ENCODE measurements at places on chromosomes 7 and 10.
A peak's percentile ranks its signal among the peaks of the same experiment; 100 is the strongest.

- H3K4me3 ChIP-seq = no peak overlapping the region
- DNase-seq = no peak
- H3K36me3 ChIP-seq = peaks cover 34% of the 10 kb centered on the region
Observed at GRCh38 chr7:5388273-5388901, 35.2 kb downstream of the TNRC18 start.

DNA sequence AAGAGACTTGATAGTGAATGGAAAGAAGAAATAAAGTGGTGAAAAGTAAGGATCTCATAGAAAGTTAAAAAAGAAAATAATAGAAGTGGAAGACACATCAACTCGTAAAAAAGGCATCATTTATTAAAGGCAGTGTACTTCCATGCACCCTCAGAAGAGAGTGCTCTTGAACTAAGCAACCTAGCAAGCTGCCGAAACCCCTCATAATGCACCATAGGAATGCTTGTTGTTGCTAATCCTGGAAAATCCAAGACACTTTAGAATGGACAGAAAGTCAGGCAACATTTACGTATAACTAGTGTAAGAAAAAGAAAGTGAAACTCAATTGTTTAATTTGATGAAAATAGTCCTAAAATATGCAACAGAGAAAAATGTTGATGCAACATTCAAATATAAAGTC is 12.8 kb downstream of the TFPI2 start:
- no peak for DNase-seq
- H3K4me3 ChIP-seq = no peak overlapping the region
- H3K36me3 ChIP-seq = no peaks in the 10 kb centered on the region
- no peak overlapping the region for H3K27ac ChIP-seq
- no peaks in the 10 kb centered on the region for H3K4me1 ChIP-seq
- H3K27me3 ChIP-seq = peaks cover 2% of the 10 kb centered on the region

GRCh38 chr10:106107706-106108105 is 1056.8 kb downstream of the SORCS1 start:
- no peaks in the 10 kb centered on the region for H3K27me3 ChIP-seq
- H3K27ac ChIP-seq = no peak overlapping the region
- H3K4me1 ChIP-seq = no peaks in the 10 kb centered on the region
- no peaks in the 10 kb centered on the region for H3K36me3 ChIP-seq
- no peak overlapping the region for H3K4me3 ChIP-seq

DNA sequence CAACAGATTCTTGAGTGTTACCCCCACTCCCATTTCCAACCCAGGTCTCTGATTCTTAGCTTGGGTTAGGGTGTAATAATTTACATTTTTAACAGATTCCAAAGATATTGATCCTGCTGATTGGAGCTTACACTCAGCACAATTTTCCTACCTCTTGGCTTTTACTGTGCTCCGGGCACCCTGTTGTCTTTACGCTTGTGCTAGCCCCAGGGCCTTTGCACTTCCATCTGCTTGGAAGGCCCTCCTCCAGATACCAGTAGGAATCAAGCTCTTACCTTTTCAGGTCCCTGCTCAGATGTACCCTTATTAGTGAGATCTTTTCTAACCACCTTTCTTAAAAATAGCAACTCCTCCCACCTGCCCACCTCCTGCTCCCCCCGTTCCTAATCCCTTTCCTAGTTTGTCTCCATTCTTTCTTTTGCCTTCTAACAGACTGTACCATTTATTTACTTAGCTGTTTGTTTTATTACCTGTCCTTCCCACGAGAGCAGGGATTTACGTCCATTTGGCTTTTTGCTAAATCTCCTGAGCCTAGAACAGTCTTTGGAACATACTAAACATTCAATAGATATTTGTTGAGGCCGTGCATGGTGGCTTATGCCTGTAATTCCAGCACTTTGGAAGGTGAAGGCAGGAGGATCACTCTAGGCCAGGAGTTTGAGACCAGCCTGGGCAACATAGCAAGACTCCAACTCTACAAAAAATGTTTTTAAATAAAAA is 316.3 kb downstream of the PRPF18 start:
- DNase-seq = no peak
- H3K4me1 ChIP-seq = peaks cover 2% of the 10 kb centered on the region
- no peak overlapping the region for H3K27ac ChIP-seq
- no peaks in the 10 kb centered on the region for H3K36me3 ChIP-seq

DNA sequence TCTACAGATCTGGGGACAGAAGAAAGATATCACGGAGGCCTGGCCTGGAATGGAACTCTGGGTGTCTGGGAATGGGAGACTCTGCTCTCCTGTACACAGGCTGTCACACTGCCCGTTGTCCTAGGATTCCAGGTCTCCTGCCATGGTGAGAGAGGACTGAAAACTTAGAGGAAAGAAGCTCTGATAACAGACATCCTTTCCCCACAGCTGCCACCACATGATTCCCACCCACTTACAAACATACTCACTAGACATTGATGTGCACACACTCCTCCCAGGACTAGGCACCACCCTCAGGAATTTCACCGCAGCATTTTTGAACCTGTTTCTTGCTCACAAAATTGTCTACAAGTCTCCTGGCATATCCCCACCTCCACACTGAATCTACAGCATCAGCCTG is 5.7 kb downstream of the ZNF92 start:
- no peaks in the 10 kb centered on the region for H3K27me3 ChIP-seq
- peaks cover 59% of the 10 kb centered on the region for H3K36me3 ChIP-seq
- DNase-seq = no peak
- H3K27ac ChIP-seq = no peak overlapping the region

- peaks cover 3% of the 10 kb centered on the region for H3K27me3 ChIP-seq
- no peaks in the 10 kb centered on the region for H3K4me1 ChIP-seq
- H3K27ac ChIP-seq = no peak overlapping the region
- no peak for DNase-seq
- no peak overlapping the region for H3K4me3 ChIP-seq
Observed at GRCh38 chr7:38507384-38507783, 123.8 kb downstream of the AMPH start.

DNA sequence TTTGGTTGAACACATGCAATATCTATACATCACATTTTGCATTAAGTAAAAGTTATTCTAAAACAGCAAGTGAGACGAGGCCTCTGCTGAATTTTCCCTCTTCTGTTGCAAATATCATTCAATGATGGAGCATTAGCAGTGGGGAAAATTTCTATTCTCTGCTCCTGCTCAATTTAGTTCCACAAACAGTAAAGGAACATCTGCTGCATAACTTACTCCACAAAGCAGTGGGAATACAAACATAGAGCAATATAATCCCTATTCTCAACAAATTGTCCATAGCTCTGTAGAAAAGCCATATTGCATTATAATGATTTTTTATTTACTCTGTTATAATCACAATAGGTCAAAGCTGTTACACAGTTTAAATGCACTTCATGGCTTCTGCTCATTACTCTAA is 5.9 kb downstream of the AGR3 start:
- H3K27me3 ChIP-seq = no peaks in the 10 kb centered on the region
- no peak for DNase-seq
- H3K27ac ChIP-seq = no peak overlapping the region
- H3K4me3 ChIP-seq = no peak overlapping the region
- H3K4me1 ChIP-seq = no peaks in the 10 kb centered on the region
- H3K36me3 ChIP-seq = no peaks in the 10 kb centered on the region

GRCh38 chr10:133420028-133420427 is 4.4 kb downstream of the SPRN start:
- H3K27me3 ChIP-seq = no peaks in the 10 kb centered on the region
- no peak overlapping the region for H3K4me3 ChIP-seq
- H3K4me1 ChIP-seq = no peaks in the 10 kb centered on the region

DNA sequence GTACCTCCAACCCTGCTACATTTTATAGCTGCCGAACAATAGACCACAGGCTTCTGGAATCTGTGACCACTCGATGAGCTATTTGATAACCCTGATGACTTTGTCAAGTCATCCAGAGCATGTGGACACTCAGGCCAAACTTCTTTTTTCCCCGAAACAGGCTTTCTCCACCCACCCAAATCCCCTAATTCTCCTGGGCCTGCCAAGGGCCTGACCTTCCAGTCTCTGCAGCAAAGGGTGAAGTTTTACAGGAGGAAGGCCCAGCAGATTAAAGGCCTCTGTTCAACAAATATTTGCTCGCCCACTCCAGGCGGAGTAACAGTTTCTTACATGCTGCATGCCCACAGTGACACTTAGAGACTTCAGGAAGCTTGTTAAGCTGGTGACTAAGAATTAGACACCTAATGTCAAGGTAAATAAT is 2.0 kb downstream of the JCAD start:
- no peak for DNase-seq
- peaks cover 45% of the 10 kb centered on the region for H3K27me3 ChIP-seq

- H3K27me3 ChIP-seq = no peaks in the 10 kb centered on the region
- H3K36me3 ChIP-seq = peaks cover 49% of the 10 kb centered on the region
- DNase-seq = no peak
Observed at GRCh38 chr7:44473295-44473694, 17.2 kb downstream of the NUDCD3 start.

GRCh38 chr10:71933651-71934050 is 30.5 kb upstream of the CHST3 start:
- peaks cover 27% of the 10 kb centered on the region for H3K4me1 ChIP-seq
- no peaks in the 10 kb centered on the region for H3K27me3 ChIP-seq
- H3K4me3 ChIP-seq = no peak overlapping the region
- peak overlapping the region; percentile 65 for H3K27ac ChIP-seq
- H3K36me3 ChIP-seq = no peaks in the 10 kb centered on the region

- peaks cover 42% of the 10 kb centered on the region for H3K4me1 ChIP-seq
- peak overlapping the region; percentile 86 for H3K4me3 ChIP-seq
- H3K27ac ChIP-seq = peak overlapping the region; percentile 92
- no peaks in the 10 kb centered on the region for H3K27me3 ChIP-seq
- DNase-seq = peak; percentile 46
Observed at GRCh38 chr10:32959006-32959920, 1.2 kb upstream of the ITGB1 start.

DNA sequence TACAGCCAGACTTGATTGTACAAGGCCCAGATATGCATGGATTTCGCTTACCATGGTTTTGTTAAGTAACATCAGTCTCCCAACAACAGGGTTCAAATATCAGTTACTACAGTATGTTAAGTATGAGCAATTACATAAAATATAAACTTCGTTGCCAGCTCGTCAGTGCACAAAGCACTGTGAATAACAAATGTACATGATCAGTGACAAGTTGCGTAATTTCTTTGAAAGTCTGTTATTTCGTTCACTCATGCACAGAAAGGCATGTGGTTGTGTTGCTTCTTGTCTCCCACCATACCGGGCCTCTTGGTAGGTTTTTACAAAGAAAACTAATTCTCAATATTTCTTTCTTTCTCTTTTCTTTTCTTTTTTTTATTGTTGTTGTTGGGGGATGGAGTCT is 12.5 kb upstream of the ZNF487 start:
- no peak overlapping the region for H3K27ac ChIP-seq
- H3K4me1 ChIP-seq = peaks cover 28% of the 10 kb centered on the region
- no peaks in the 10 kb centered on the region for H3K27me3 ChIP-seq
- no peak overlapping the region for H3K4me3 ChIP-seq
- no peak for DNase-seq

GRCh38 chr7:81036057-81036456 is 117.2 kb upstream of the SEMA3C start:
- H3K4me3 ChIP-seq = no peak overlapping the region
- no peak for DNase-seq
- no peaks in the 10 kb centered on the region for H3K4me1 ChIP-seq
- H3K36me3 ChIP-seq = no peaks in the 10 kb centered on the region
- no peaks in the 10 kb centered on the region for H3K27me3 ChIP-seq
- H3K27ac ChIP-seq = no peak overlapping the region

DNA sequence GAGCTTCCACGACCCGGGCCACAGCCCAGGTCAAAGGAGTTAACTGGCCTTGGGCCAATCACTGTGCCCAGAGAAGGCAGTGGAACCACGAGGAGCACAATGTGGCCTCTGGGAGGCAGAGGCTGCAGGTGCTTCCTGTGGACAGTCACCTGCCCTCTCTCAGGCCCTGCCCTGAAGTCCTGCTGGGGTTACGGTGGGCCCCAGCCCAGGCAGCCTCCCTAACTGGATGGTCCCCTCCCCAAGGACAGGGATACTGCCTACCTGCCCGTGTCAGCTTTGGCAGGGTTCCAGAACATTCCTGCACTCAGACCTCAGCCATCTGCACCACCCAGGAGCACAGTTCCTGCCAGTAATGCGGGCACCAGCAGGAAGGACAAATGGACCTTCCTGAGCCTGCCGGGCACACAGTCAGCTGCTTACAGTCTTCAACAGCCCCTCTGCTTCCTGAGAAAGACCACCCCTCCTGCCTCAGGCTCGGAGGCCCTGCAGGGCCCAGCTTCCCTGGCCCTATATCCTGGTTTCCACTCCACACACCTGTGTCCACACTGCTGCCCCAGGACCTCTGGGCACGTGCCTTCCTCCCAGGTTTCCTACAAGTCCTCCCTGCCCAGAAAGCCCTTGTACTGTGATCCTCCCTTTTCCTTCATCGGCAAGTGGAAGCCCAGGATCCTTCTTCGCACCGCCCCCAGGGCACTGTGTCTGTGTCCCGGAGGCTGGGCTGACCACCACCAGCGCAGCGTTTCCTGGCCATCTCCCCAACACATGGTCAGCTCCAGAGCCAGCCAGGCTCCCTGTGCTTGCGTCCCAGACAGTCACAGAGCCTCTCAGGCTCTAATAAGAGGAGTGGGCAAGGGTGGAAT is 23.3 kb downstream of the WDR86 start:
- H3K27me3 ChIP-seq = peaks cover 21% of the 10 kb centered on the region
- DNase-seq = no peak
- no peak overlapping the region for H3K27ac ChIP-seq

DNA sequence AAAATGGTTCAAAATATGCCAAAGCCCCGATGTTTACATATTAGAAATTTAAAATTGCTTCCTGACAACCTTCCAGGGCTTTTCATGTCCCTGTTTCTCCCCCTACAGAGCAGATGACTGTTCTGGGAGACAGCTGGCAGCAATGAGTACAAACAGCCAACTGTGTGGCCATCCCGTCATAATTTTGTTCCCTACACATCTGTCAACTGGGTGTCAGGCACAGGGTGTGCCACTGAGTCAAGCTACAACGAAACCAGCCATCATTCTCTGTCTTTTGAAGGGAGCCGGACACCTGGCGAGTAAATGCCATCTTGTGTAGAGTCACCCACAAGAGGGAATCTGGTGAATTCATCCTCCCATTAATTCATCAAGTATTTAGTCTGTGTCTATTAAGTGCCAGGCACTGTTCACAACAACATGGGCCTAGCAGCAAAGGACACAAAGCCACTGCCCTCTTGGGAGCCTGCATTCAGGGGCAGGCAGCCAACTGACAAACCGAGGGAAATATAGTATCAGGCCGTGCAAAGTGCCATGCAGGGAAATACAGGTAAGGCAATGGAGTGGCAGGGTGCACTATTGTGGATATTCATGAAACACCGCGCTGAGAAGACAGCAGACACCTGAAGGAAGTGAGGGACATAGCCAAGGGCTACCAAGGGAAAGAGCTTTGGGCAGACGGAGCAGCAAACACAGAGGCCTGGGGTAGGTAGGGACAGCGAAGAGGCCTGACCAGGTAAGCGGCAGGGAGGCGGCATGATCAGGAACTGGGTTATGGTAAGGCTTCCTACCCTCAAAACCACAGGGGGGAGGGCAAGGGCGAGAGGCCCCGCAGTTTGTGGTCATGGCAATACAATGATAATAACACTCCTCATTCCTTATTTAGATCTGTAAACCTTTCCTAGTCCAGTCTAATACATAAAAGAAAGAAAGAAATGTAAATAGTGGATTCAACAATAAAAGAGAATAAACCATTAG is 213.6 kb downstream of the FAM107B start:
- no peaks in the 10 kb centered on the region for H3K27me3 ChIP-seq
- H3K27ac ChIP-seq = peak overlapping the region; percentile 92
- peak; percentile 53 for DNase-seq
- H3K4me1 ChIP-seq = peaks cover 89% of the 10 kb centered on the region
- H3K36me3 ChIP-seq = peaks cover 45% of the 10 kb centered on the region
